Kidney capillary endothelial cell (primary cell): ENCODE measurements at places on chromosomes 5 and 9.
A peak's percentile ranks its signal among the peaks of the same experiment; 100 is the strongest.

DNA sequence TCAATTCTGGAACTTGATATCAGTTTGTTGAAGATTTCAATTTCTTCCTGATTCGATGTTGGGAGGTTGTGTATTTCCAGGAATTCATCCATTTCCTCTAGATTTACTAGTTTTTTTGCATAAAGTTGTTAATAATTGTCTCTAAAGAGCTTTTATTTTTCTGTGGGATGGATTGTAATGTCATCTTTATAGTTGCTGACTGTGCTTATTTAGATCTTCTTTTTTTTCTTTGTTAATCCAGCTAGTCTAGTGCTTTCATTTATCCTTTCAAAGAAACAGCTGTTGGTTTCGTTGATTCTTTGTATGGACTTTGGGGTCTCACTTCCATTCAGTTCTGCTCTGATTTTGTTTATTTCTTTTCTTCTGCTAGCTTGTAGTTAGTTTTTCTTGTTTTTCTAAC is 302.0 kb upstream of the DMAC1 start:
- no peak for DNase-seq

DNA sequence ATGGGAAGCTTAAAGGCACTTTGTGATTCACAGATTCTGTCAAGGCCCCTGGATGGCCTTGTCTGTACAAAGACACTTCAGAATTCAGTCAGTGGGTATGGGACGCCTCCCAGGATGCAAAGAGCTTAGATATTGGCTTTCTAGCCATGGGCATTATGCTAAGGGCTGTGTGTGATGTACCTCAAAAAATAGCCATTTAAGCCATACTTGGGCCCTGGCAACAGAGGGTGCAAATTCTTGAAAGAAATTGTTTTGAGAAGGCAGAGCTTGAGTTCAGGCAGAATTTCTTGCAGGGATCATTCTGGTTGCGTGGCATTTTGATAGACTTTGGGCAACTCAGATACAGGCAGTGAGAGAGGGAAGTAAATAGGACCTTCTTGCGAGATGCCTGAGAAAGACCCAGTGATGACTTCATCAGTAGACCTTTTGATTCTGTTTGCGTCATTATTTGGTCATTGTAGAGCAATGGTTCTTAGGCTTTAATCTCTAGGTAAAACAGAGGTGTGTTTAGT is 3.9 kb downstream of the CYFIP2 start:
- DNase-seq, result no peak

DNA sequence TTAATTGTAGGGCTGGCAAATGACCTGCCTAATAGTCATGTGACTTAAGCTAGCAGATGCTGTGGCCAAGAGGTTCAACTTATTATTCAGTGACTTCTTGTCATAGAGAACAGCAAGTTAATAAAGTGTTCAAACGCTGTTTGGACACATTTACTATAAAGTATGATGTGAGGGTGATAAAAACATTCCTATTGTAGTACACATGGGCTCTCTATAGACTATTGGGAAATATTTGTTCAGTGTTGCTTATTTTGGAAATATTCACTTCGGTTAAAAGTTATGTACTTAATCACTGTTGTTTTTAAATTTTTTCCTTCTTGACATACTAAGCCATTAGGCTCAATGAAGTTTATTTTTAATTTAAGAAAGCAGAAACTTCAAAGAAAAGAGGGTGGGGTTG is 345.0 kb downstream of the NNT start:
- no peak for DNase-seq

- DNase-seq, result no peak
Observed at GRCh38 chr5:60888359-60889061, 44.4 kb upstream of the ELOVL7 start.

- no peak for DNase-seq
Observed at GRCh38 chr5:1051366-1051720, 42.7 kb downstream of the NKD2 start.

DNA sequence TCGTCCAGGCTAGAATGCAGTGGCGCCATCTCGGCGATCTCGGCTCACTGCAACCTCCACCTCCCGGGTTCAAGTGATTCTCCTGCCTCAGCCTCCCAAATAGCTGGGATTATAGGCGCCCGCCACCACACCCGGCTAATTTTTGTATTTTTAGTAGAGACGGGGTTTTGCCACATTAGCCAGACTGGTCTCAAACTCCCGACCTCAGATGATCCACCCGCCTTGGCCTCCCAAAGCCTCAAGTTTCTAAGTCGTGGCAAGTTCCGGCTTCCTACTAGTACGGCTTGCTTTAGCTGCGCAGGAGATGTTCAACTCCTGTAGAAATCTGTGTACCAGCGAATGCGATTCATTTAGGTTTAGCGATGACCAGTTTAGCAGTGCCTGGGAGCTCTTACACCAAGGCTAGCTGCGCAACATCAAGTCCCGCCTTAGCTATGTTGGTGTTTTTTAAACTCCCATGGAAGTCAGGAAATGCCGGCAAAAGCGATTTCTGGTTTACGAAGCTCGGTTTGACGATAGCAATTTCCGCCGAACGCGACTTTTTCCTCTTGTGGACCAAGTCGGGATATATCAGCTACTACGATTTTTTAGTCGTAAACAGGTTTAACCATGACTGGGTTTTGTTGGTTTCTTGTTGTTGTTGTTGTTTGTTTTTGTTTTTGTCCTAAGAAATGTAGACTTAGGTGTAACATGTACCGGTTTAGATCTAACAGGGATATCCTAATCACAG is 46.4 kb downstream of the ANXA2R start:
- peak; percentile 58 for DNase-seq

GRCh38 chr9:135572233-135572632 is 10.7 kb downstream of the PAEP start:
- DNase-seq, result no peak

GRCh38 chr9:75941577-75942311 is 51.3 kb downstream of the PCSK5 start:
- DNase-seq, result no peak

DNA sequence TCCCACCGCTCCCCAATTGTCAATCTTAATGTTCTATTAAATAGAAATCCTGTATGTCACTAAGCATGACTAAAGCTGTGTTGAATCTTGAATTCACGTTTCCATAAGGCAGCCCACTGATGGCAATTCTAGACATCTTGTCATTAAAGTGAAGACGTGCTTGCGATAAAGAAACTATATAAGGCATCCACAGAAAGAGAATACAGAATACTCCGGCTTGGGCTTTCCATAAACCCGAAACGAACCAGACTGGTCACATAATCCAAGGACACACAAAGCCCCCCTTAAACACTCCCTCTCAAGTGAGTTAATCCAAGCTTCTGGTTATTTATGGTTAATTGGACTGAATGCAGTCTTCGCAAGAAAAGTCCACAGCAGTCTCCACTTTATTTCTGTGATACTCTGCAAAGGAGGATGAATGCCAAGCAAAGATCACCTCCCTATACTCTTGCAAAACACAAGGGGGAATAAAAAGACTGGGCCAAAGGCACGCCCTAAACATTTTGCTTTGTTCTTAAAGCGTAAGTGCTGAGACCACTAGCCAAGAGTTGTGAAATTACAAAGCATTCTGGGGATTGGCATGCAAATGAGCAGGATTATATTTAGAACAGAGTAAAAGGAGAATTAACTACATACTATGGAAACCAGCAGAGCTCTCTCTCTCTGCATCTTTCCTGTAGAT is 54.7 kb downstream of the DPYSL3 start:
- no peak for DNase-seq

DNA sequence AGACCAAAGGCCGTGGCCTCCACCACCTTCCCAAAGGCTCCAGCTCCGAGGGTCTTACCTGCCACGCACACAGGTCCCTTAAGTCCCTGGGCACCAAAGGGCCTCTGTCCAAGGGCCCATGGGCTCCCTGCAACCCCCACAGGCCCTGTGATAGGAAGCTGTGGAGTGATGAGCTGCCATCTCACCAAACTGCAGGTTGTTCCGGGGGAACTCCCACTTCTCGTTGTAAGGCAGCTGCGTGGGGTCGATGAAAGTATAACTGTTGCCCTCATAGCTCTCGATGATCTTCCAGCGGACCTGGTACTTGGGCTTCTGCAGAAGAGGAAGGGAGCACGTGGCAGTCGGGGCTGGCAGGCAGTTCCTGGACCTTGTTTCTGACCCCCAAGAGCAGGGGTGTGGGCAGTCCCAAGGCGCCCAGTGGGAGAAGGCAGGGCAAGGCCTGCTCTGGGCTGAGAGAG is 24.8 kb downstream of the CSF1R start:
- DNase-seq, result no peak

DNA sequence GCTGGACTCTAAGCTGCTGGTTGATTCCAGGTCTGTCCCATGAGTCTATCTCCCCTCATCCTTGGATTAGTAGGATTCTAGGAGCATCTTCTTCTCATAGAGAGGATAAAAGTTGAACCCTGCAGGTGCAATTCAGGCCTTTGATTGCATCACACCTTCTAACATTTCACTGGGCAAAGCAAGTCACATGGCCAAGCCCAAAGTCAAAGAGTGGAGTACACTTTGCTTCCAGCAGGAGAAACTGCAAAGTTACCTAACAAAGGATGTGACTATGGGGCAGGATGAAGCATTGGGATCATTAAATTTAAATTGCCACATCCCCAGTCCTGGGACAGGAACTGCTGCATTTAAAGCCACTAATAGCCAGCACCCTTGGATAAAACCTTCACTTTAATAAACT is 51.0 kb upstream of the EGFLAM start:
- DNase-seq, result no peak

DNA sequence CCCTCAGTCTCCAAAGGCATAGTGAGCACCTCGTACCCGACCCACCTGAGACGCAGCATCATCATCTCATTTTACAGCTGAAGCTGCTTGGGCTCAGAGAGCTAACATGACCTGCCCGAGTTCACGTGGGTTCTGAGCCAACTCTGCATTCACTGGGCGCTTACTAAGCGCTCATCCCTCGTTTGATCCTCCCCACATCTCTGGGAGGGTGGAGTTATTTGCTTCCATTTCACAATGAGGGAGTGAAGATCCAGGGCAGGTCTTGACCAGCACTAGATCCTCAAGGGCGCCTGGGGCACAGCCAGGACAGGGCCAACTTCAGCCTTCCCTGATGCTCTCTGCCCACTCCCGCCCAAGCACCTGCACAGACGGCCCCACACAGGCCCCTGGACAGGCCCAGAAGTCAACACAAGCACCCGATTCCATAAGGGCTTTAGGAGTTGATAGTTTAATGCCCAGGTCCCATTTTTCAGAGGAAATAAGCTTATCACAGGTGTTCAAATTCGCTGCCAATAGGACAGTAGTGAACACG is 80.8 kb downstream of the HRH2 start:
- DNase-seq, result no peak

GRCh38 chr9:114221706-114222465 is 66.5 kb downstream of the COL27A1 start:
- peak; percentile 76 for DNase-seq

GRCh38 chr5:34998058-34998789 is 49.5 kb downstream of the AGXT2 start:
- DNase-seq, result no peak

- no peak for DNase-seq
Observed at GRCh38 chr5:89313044-89313443, 430.1 kb upstream of the MEF2C start.

DNA sequence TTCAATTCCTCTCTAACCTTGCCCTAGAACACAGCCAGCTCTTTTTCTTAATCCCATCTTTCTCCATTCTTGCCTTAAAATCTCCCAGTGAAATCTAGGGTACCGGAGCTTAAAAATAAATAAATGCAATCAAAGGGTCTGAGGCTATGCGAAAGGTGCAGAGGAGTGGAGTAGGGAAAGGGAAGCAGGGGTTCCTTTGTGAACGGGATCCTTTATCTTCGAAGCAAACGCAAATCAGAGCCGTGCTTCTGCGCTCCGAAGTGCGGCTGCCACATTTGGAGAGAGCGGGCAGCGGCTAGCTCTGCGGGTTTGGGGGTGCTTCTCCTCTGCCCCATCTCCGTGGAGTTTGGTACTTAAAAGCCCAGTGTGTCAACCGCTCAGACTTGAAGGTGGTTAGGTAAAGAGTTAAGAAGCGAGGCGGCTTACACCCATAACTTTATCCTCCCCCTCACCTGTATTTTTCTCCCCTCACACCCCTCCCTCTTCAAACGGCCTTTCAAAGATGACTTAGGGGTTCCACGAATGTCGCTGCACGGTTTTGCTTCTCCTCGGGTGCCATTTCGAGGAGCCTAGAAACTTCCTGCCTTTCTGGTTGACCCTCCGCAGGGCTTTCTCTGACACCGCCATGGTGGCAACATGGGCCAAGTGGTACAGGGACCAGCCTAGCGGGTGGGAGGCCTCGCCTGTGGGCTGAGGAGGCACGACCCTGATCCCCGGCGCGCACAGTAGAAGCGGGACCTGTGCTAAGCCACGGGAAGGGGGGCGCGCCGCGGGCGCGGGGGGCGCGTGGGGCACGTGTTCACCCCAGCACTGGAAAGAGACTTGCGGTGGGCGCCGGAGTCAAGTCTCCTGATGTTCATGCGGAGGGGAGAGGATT is 31.7 kb upstream of the NFIB start:
- no peak for DNase-seq

- no peak for DNase-seq
Observed at GRCh38 chr5:97635553-97635952, 452.5 kb upstream of the RIOK2 start.

DNA sequence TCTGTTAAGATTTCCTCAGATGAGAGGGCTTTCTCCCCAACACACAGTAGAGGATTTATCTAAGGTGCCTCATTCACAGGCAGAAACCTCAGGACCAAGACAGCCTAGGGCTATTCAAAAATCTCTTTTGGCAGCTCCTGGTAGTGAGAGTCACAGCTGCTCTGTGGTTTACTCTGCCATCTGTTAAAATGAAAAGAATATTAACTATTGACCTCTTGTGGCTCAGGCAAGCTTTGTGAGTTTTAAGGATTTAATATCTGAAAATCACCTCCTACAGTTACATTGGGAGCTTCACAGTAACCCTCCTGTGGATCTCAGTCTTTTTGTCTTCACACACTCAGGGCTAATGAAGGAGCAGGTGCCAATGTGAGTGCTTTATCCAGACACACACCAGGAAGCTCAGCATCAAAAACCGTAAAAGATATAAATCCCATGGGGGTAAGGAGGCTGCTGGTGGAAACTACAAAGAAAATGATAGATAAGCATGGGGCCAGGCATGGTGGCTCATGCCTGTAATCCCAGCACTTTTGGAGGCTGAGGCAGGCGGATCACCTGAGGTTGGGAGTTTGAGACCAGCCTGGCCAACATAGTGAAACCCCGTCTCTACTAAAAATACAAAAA is 29.7 kb downstream of the PPP1R2B start:
- no peak for DNase-seq
